ENCODE measurements at places on chromosomes 12 and 14.

GRCh38 chr14:36271939-36272907, 48.2 kb downstream of the MBIP start:
- DNase-seq = no peak

DNA sequence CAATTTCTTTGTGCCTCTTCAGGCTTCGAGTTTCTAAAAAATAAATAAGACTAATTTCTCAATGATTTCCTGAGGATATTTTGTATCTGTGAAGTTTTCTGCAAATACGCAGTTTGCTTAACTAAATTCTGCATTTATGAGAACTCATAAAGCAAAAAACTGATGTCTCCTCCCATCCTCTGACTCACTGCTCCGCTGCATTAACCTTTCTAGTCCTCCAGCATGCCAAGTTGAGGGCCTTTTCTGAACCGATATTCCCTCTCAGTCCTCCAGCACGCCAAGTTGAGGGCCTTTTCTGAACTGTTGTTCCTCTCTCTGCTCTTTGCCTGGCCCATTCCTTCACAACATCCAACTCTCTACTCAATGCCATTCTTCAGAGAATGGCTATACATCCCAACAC, 3.2 kb downstream of the IPO8 start:
- DNase-seq = no peak

GRCh38 chr12:103903993-103904392, 26.2 kb upstream of the HSP90B1 start:
- DNase-seq = no peak

GRCh38 chr14:92323011-92323915, at the start of gene SLC24A4:
Gene SLC24A4, plus strand, starts transcription at chr14:92323165. Its CDS starts 666 bp downstream, at chr14:92323831.
- no peak for DNase-seq

- no peak for DNase-seq
These were observed 15.3 kb downstream of the SPIC start for GRCh38 chr12:101490286-101490920.

DNA sequence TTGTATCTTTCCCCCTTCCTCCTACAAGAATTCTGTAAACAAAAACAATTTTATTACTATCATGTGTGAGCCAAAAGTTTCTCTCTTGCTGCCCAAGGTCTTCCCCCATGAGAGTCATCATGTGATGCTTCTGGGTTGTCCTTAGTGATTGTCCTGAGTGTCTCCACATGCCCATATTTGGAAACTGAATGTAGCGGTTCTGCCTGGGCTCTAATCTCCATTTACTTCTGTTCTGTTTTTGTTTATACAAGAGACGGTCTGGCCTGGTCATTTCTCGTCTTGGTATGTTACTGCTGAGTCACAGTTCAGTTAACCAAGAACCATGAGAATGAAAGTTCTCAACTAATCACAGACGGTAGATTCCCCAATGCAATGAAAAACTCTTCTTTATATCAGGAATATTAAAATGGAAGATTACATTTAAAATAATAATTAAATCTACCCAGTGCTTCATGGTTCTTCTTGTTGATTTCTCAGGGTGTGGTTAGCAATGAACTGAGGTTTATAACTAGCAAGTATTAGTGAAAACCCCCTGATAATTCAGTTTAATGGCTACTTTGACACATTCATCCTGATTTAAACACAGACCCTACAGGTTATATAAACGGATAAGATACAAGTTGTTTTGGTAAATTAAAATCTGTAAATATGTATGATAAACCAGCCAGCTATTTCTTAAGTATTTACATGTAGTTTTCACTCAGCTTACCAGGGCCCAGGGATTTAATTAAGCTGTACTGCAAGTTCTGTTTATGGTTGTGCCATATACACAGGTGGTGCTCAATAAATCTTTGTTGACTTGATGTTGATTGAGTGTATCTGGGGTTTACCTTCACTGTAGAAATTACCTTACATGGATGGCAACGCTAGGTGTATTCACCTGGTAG, 81.1 kb downstream of the PELI2 start:
- no peak for DNase-seq

GRCh38 chr12:49058366-49059044, 2.1 kb downstream of the KMT2D start:
- DNase-seq = no peak

GRCh38 chr12:115437061-115437567, 753.1 kb upstream of the TBX3 start:
- DNase-seq = no peak

- no peak for DNase-seq
These were observed 60.0 kb upstream of the FBXO33 start for GRCh38 chr14:39492267-39492666.

All from activated CD4-positive, alpha-beta T cell treated with anti-CD3 and anti-CD28 coated beads, Interleukin-2, amount 50 U/mL, for 1 hour (primary cell).